Tibial artery (tissue), 4 donors: ENCODE measurements at places on chromosomes 4 and X.

DNA sequence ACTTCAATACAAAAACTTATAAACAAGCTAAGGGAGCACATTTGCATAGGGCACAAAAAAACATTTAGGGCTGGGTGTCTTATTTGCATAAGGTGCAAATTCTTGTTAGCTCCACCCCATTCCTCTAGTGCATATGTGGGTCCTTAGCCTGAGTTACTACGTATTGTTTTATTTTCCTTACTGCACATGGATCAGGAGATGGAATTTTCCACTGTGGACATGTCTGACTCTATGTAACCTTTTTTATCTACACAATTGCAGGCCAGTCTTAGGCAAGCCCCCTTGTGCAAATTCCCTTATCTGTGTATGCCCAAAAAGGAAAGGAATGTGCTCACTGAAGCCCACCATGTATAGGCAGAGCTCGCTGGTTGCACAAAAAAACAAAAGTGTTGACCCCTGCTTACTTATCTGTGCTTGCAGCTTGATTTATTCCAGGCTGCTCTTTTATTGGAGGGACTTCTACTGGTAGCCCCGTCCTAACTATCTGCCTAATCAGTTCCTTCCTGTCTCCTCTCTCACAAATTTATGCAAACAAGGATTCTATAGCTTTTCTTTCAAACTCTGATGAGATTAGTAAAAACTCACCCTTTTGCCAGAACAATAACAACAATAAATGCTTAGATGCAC, 359.0 kb upstream of the MAGEB16 start:
- no peak for DNase-seq

DNA sequence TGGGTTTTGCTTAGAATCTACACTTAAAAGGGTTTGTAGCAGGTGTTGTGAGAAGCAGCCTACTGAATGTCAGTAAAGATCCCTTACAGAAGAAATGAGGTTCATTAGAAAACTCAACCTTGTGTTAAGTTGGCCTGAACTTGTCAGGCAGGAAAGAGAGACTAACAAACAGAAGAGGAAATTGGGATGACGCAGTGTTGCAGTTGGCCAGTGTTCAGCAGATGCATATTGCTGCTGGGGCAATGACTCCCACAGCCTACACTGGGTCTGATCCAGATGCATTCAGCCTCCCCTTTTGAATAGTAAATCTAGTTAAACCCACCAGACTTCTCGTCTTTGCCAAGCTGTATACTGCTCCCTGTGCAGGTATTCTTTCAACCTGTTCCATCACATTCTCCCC, 409.4 kb downstream of the UBE2NL start:
- no peak for DNase-seq

DNA sequence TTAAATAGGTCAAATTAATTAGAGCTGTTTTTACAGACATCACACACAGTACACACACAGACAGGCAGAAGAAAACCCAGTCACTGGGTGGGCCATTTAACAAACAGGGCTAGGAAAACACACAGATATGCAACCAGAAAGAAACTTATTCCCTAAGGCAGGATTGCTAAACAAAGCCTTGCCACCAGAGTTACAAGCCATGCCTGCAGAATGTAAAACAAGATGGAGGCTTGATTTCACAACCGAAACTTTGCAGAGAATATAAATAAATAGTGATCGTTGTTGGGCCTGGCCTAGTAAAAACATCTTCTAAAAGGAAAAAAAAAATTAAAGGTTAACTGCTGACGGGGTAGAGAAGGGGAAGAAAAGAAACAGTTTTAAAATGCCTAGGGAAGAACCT, 212.3 kb downstream of the NAP1L3 start:
- no peak for DNase-seq

GRCh38 chrX:63889001-63889400, 104.0 kb upstream of the ARHGEF9 start:
- DNase-seq, result no peak

DNA sequence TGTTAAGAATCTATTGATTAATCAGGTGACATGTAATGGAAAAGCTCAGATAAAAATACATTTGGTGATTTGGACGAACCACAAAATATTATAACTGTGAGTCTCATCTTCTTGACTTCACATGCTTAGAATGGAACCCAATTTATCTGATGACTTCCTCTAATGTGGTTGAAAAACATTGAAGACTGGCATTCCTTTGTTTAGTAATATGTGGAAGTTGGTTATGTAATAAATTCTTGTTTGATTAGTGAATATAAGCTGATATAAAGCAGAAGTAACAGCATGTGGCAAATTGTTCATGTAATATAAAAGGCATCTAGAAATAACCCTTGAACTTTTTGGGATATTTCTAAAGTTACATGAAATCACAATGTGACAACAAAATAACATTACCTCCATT, 9.7 kb downstream of the GIMD1 start:
- no peak for DNase-seq

DNA sequence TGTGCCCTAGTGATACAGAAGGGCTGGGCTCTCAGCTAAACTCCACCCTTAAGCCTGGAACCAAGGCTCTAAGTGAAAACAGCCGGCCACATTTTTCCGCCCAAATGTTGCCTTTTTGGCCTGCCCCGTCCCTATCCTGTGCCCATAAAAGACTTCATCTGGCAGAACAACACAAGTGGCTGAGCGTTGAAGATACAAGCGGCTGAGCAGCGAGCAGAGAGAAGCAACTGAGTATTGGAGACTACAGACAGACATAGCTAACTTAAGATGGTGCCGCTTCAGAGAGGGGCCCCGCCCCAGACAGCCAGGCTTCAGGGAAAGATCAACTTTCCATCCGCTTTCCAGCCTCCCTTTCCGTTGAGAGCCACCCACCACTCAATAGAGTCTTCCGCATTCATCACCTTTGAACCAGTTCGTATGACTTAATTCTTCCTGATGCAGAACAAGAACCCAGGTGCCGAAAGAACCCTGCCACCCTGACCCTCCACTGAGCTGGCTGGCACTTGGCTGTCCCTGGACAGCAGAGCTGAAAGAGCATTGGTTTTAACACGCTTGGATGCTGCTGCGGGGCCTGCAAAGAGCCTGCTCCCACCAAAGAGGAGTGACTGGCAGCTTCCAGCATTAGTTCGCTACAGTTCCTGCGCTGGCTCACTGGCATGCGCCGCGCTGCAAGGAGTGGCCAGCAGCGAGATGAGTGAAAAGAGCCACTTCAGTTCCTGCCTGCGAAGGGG, 853.2 kb upstream of the INTU start:
- DNase-seq, result no peak

- DNase-seq, result no peak
Observed at GRCh38 chr4:175499735-175500352, 312.2 kb downstream of the GPM6A start.

DNA sequence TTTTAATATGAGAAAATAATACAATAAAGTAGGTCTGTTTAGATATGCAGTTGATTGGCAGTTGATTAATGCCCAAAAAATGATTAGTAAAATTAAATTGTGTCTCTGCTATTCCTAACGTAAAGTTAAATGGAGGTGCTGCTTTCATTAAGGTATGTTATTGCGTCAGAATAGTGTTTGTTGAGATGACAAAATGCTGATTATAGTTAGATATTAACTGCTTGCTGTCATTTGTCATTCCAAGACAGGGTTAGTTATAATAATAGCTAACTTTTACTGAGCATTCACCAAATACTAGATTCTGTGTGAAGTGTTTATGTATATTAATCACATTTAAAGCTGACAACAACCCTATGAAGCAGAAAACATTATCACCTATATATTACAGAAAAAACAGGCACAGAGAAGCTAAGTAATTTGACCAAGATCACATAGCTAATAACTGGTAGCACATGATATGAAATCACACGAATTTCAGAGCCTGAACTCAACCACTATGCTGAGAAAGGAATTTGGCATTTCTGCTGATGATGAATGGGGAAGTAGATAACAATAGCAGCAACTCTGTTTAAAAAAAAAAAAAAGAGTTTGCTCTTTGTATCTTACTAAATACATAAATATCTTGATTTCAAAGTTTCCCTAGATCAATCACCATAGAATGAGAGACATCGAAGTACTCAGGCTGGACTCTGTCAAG, 59.7 kb upstream of the WDR44 start:
- DNase-seq, result no peak

- DNase-seq, result no peak
Observed at GRCh38 chr4:143346206-143346605, 9.5 kb downstream of the GAB1 start.

- no peak for DNase-seq
Observed at GRCh38 chrX:133215747-133216146, 2.4 kb downstream of the TFDP3 start.

GRCh38 chr4:170017252-170017651, 8.9 kb downstream of the MFAP3L start:
- no peak for DNase-seq

GRCh38 chrX:138287205-138287877, 424.2 kb downstream of the FGF13 start:
- DNase-seq, result no peak

- DNase-seq, result no peak
Observed at GRCh38 chr4:104571341-104571740, 76.6 kb upstream of the CXXC4 start.

GRCh38 chrX:12958059-12958458, 16.9 kb upstream of the TMSB4X start:
- DNase-seq, result no peak

DNA sequence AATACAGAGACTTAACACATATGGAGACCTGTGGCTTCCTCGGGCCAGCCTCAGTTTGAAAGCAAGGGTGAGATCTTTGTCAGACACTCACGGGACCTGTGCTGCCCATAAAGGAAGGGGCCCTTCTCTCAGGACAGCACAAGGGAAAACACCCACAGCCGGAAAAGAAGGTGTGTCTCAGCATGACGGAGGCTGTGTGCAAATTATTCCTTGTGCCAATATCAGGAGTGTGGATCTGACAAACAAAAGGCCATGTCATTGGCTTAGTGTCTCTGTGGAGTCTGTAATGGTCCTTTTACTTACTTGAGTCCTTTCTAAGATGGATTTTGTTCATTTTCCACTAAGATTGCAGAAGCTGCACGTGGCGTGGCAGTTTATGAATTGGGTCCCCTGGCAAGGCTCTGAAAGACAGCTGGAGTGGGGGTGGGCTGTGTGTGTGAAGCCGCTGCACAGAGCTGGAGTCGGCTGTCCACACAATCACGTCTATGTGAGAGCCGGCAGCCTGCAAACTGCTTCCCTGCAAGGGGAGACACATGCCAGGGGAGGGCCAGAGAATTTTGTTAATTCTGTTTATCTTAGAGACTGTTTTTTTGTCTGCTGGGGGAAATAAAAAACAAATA, 1.9 kb downstream of the ENPP6 start:
- DNase-seq, result no peak

GRCh38 chr4:168565130-168565529, 68.3 kb downstream of the PALLD start:
- no peak for DNase-seq

DNA sequence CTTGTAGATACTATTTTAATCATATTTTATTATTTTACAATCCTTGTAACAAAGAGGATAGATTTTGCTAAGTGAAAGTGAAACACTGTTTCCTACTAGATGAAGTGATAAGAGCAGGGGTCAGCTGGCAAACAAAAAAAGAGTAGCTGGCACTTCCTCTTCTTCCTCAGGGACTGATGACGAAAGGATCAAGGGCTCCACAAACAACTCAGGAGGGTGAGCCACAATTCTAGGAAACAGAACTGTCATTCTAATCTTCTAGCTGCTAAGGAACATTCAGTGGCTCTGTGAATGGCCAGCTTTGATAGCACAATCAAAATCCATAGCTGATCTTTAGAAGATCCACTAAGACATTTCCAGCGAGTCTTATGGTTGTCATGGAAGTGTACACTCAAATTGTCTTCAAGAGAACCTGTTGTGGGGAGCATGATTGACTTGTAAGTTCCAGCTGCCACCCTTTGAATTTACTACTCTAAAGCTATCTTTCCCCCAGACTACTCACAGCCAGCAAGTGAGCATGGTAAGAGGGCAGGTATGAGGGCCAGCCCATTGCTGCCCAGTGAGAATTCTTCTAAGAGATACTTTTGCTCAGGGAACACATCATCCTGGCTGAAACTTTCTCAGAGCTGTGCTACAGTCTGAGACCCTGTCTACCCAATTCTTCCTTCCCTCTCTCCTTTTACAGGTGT, 275.7 kb upstream of the RASGEF1B start:
- no peak for DNase-seq

- no peak for DNase-seq
Observed at GRCh38 chr4:73211968-73212367, 46.6 kb downstream of the ANKRD17 start.

DNA sequence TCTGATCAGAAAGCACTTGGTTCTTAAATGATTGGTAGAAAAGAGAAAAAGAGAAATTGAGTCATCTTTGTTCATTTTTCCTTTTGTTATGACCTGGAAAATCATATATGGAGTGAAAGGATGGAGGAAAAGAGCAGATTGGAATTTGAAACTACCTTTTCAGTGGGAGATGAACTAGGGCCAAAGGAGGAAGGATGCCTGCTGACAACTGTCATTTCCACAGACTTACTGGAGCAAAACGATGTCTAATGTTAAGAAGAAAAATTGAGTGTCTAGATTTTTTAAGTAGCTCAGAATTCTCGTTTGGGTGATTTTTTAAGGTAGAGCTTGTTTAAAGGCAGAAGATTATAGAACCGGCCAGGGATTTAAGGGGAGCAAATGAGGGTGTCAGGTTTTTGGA, 144.6 kb upstream of the KCNIP4 start:
- no peak for DNase-seq

DNA sequence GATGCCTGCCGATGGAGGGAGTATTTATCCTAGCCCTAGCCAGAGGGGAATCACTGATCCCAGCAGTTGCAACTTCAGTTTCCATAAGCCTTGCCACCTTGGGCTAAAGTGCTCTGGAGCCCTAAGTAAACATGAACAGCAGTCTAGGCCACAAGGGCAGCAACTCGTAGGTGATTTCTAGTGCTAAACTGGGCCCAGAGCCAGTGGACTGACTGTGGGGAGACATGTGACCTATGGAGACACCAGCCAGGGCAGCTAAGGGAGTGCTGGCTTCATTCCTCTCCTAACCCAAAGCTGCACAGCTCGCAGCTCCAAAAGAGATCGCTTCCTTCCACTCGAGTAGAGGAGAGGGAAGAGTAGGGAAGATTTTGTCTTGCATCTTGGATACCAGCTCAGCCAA, 120.8 kb upstream of the MAGEA10 start:
- no peak for DNase-seq

DNA sequence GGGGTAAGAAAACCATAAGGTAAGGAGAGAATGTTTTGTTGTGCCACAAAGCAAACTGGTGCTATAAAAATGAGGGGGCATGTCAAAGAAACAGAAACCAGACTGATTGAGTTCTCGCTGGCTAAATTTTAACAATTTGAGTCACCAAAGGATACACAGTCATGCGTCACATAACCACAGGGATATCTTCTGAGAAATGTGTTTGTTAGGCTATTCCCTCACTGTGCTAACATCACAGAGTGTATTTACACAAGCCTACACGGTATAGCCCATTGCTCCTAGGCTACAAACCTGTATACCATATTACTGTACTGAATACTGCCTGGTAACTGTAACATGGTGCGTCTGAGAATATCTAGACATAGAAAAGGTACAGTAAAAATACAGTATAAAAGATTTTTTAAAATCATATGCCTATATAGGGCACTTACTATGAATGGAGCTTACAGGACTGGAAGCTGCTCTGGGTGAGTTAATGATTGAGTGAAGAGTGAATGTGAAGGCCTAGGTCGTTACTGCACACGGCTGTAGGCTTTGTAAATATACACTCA, 50.1 kb downstream of the FBXW7 start:
- DNase-seq, result no peak

GRCh38 chrX:153947009-153947769, 2.7 kb upstream of the RENBP start:
- DNase-seq, result peak; percentile 56

- DNase-seq, result no peak
Observed at GRCh38 chr4:8093587-8094274, 64.9 kb downstream of the ABLIM2 start.
